ENCODE measurements at places on chromosomes 2 and 18.

DNA sequence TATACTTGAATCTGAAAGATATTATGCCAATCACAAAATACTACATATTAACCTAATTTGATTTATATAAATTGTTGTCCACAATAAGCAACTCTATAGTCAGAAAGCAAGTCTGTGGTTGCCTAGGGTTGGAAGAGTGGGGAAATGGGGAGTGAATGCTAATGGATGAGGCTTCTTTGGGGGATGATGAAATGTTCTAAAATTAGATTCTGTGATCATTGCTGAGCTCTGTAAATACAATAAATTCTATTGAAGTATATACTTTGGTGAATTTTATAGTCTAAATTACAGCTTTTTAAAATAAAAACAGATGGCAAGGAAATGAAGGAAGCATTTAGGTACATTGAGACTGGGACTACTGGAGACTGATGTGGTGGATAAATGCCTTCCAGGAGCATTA lies 275.5 kb downstream of the MBD2 start:
- no peak for DNase-seq

GRCh38 chr2:63695583-63695982 lies 106.8 kb downstream of the MDH1 start:
- DNase-seq, result no peak

GRCh38 chr2:240933048-240933965 lies 27.2 kb downstream of the CROCC2 start:
- no peak for DNase-seq

DNA sequence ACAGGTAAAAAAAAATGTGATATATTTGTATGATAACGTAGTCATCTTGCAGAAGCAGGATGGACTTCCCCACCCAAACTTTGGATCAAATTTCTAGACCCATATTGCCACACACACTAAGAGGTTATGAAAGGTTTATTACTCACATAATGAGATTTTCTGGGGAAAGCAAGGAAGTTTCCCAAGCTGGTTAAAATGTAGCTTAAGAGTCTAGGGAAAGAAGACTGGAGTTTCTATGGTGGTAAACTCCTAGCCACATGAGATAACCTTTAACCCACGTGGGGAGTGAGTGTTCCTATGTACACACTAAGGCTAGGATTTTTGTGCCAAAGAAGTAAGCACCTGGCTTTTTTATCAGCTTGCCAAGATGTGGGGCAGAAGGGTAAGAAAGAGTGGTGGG lies 335.7 kb upstream of the UBE2E3 start:
- DNase-seq, result no peak

DNA sequence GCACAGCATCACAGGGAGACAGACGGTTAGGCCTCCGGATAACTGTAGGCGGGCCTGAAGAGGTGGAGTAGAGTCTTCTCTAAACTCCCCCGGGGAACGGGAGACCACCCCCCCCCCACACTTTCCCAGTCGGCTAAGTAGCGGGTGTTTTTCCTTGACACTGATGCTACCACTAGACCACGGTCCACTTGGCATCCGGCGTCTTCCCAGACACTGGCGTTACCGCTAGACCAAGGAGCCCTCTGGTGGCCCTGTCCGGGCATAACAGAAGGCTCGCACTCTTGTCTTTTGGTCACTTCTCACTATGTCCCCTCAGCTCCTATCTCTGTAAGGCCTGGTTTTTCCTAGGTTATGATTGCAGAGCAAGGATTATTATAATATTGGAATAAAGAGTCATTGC lies 25.7 kb upstream of the NCL start:
- no peak for DNase-seq

GRCh38 chr2:174630107-174630506 lies 32.5 kb upstream of the WIPF1 start:
- no peak for DNase-seq

GRCh38 chr2:20425371-20425881 lies 21.4 kb upstream of the RHOB start:
- no peak for DNase-seq

- no peak for DNase-seq
Observed at GRCh38 chr18:48804856-48805610, 145.7 kb downstream of the SMAD7 start.
